ENCODE measurements at places on chromosomes 12 and 14.
A peak's percentile ranks its signal among the peaks of the same experiment; 100 is the strongest.

DNA sequence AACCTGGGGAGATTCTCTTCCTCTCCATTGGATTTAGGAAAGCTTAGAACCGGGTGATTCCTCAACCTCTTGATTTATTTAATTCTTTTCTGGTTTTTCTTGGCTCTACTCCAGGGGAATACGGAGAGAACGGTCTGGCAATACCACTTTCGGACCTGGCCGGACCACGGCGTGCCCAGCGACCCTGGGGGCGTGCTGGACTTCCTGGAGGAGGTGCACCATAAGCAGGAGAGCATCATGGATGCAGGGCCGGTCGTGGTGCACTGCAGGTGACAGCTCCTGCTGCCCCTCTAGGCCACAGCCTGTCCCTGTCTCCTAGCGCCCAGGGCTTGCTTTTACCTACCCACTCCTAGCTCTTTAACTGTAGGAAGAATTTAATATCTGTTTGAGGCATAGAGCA is 67.6 kb downstream of the PTPN11 start:
- no peak for DNase-seq

DNA sequence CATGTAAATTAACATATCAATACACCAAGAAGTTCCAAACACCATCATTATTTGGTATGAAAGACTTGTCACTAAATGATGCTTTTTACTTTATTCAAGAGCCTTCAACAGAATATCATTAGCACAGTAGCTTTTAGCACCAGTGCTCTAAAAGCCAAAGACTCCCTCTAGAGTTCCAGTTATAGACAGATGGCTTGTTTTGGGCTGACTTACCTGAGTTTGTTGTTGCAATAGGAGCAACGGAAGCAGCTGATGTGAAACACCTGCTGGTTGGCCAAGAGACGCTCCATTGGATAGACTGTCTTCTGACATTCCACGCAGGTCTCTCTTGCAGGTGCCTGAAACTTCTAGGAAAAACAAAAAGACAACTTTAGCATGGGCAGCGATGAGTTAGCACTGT is 14.5 kb upstream of the CERS5 start:
- DNase-seq, result no peak

GRCh38 chr14:36054353-36055051 is 122.0 kb downstream of the PTCSC3 start:
- DNase-seq, result no peak

GRCh38 chr14:82642425-82642824 is 1108.8 kb upstream of the SEL1L start:
- no peak for DNase-seq

GRCh38 chr12:22083167-22083566 is 37.1 kb downstream of the CMAS start:
- peak; percentile 11 for DNase-seq

DNA sequence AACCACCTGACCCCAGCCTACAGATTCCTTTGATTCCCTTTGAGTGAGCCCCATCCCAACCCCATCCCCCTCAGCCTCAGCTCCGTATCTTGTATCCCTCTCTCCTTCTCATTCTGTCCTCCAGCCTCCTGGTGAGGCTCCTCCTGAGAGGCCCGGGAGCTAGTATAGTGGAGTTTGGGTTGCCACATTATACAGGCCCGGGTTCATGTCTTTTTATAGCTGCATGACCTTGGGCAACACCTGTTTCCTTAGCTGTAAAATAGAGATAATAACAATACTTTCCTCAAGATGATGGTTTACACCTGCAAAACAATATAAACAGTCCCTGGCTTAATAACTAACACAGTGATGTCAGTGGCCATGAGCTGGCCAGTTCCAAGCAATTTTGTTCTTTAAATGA is 89.8 kb downstream of the STAB2 start:
- DNase-seq, result no peak

GRCh38 chr12:40144023-40144422 is 38.1 kb upstream of the SLC2A13 start:
- peak; percentile 19 for DNase-seq

GRCh38 chr14:93410893-93411292 is 19.8 kb upstream of the UNC79 start:
- DNase-seq, result no peak

DNA sequence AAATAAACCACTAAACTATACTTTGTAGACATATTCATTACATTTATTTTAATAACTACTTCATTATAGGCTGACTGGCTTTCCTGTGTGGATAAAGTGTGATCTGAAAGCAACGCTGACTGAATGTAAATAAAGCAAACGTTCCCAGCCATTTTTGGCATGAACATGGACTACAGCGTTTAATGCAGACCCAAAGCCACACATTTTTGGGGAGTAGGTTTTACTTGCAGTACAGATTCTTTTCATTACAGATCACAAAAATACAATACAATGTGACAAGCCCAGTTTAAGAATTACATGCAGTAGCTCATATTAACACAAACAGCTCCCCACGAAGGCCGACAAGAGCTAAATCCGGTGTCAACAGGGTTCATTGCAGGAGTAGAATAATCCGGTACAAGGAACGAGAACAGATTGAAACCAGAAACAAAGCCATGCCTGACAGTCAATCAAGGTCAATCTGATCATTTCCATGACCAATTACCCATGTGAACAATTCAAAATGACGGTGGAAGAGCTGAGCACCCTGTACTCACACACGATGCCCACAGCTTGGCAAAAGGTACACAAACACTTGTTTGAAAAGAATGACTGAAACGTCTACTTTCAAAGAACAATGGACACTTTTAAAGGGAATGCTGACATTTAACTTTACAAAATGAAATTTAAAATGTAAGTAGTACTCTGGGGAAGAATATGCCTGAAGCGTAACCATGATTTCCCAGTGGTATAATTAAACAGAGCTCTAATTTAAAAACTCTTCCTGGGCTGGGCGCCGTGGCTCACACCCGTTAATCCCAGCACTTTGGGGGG is 5.3 kb downstream of the BAG5 start:
- DNase-seq, result no peak

- DNase-seq, result no peak
Measured at GRCh38 chr12:11623382-11623781, 26.1 kb upstream of the ETV6 start.

DNA sequence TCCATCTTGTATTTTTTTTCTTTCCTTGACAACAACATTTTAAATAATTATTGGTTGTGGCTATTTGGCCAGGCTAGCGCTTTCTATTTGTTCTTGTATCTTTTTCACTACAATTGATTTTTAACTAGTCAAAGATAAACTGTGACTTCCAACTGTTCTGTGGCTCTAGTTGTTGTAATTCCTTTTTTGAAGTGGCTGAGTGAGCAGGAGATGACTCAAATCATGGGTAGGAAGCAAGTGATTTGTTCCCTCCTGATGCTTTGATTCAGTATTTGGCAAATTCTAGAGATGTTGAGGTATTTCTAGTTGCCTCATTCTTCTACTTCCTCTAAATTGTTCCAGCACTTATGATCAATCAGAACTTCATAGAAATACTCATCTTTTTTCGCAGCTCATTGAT is 633.5 kb downstream of the RERGL start:
- no peak for DNase-seq

GRCh38 chr12:14613718-14614117 is 46.0 kb upstream of the PLBD1 start:
- no peak for DNase-seq

GRCh38 chr12:88947486-88948043 is 367.3 kb upstream of the KITLG start:
- DNase-seq, result no peak

- DNase-seq, result no peak
Measured at GRCh38 chr14:24094841-24095270, 745 bp downstream of the PCK2 start.
